ENCODE measurements at places on chromosomes 1 and 21.

- no peak for DNase-seq
These were observed 47.6 kb downstream of the RHOU start for GRCh38 chr1:228782662-228783417.

GRCh38 chr1:41802532-41803501, 115.9 kb downstream of the HIVEP3 start:
- peak; percentile 49 for DNase-seq

DNA sequence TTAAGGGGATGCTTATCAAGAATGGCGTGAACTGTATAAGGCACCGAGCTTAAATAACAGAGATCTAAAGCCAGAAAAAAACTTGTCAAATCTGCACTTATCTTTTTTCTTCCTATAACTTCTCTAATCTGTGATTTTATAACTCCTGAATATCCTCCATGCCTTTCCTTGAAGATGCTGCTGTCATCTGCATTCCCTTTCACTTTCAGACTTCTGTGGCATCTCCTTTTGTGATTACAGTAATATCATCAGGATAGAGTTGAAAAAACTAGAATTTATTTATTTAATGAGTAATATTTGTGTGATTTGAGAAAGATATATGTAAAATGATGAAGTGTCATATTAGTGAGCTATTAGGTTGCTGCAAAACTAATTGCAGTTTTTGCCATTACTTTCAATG, 357.8 kb upstream of the PTBP2 start:
- no peak for DNase-seq

DNA sequence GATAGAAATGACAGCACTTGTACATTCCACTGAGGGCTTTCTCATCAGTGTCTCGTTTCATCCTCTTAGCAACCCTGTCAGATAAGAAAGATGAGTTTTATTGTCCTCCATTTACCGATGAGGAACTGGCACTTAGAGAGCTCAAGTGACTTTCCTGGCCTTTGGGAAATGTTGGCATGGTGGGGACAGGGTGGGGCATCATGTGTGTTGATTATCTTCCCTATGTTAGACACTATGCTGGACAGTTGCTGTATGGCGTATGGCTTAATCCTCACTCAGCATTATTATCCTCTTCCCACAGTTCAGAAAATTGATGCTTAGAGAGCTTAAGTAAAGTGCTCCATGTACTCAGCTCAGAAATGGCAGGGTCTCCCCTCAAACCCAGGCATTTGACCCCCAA, 163.2 kb downstream of the CAMTA1 start:
- no peak for DNase-seq

GRCh38 chr21:38258521-38259485, 2.0 kb downstream of the KCNJ15 start:
- DNase-seq: no peak

DNA sequence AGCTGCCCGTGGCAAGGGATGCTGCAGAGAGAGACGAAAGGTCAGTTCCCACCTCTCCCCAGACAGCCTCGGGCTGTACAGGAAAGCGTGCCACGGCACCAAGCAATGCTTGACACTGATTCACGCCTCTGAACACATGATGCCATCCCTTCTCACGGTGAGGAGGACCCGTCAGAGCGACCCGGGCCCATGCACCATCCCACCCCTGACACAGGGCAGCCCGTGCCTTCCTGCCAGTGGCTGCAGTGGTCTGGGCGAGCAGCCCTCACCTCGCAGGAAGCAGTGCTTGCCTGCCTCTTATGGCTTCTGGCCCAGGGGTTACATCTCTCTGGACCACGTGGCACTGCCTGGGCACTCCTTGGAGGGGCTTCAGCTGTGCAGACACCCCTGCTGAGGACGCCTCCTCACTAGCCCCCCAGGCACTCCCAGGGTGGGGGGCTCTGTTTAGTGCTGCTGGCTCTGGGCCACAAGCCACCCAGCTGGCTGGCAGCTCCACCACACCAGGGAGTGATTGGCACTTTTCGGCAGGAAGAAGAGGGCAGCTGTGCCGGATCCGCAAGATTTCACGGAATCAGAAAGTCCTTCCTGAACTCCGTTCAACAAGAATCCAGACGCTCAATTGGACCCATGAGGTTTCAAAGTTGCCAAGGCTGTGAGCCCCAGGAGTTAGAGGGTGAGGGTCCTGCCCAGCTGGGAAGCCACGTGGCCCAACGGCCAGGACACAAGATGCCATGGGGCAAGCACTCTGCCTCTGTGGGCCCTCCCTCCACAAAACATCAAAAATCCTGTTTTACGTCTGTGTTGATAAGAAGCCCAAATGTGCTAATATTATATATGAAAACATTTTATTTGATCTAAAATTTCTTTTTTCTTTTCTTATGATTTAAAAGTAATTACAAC, 34.8 kb upstream of the SLC19A1 start:
- DNase-seq: no peak

- DNase-seq: no peak
These were observed 8.4 kb downstream of the PDE9A start for GRCh38 chr21:42661688-42662429.

All from CD4-positive, alpha-beta T cell treated with Interleukin-17A for 4 hours (primary cell).